ENCODE measurements at places on chromosomes 16 and 17. TPM values are rescaled to one million over a fixed set of nuclear protein-coding genes. Genes with fewer than 3 reads are reported as not detected.

DNA sequence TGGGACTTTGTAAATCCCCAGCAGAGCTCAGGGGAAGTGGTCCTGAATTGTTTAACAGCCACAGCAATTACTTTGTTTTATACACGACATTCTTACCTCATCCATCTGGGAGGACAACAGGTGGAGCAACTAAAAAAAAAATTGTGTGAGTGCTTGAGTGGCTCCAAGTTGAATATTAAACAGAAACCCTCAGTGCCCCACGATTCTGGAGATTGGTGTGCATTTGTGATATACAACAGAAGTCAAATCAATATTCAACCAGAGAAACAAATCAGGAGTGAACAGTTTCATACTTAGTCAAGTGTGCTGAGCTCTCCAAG is 204.8 kb downstream of the HAPSTR1 start:
- DNase-seq = no peak

MYH11 gene
- 33.3 TPM for total RNA-seq

GRCh38 chr16:27138257-27138656 is 65.1 kb upstream of the KDM8 start:
- no peak for DNase-seq

GRCh38 chr17:71830866-71831265 is 290.0 kb upstream of the SOX9 start:
- DNase-seq = no peak

DNA sequence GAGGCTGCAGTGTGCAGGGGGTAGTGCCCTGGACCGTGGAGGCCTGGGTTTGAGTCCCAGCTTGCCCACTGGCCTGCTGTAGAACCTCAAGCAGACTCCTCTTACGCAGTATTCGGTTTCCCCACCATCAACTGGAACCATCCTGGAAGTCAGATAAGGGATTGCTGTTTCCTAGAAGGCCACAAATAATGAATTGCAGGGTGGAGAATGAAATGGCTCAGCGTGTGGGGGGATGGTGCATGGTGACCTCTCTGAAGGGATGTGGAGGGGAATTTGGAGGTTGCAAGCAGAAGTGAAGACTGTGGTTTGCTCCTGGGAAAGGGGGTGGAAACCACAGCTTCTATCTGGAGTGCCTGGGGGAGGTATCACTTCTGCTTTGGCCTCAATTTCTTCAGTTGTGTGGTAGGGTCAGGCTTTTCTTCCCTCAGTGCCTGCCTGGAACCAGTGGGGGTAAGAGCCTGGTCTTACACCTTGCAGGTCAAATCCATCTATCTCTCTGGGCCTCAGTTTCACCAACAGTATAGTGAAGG is 1.7 kb downstream of the ADGRG5 start:
- DNase-seq = peak; percentile 26

DNA sequence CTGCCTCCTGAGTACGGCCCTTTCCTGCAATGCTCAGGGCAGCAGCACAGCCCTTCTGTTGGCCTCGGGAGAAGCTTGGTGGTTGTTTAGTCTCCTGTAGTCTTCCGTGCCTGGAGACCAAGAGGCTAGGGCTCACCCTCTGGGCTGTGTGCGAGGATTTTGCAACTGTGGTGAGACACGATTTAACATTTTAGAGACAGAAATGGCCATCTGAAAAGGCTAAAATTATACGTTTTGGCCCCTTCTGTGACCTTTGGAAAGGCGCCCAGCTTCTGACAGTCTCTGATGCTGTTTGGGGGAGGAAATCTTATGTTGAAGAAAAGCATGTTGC is 33.1 kb downstream of the FOXL1 start:
- DNase-seq = peak; percentile 28

TERB1 gene
- total RNA-seq = not detected

MYCBPAP gene
- total RNA-seq = 2.3 TPM

PRSS33 gene
- total RNA-seq = not detected

GRCh38 chr16:48165961-48166578 is 10.3 kb upstream of the ABCC12 start:
- DNase-seq = no peak

GRCh38 chr17:67018471-67019434 is 25.6 kb upstream of the CACNG1 start:
- DNase-seq = no peak

KRT23 gene
- total RNA-seq = not detected

IL34 gene
- 42.6 TPM for total RNA-seq

DNA sequence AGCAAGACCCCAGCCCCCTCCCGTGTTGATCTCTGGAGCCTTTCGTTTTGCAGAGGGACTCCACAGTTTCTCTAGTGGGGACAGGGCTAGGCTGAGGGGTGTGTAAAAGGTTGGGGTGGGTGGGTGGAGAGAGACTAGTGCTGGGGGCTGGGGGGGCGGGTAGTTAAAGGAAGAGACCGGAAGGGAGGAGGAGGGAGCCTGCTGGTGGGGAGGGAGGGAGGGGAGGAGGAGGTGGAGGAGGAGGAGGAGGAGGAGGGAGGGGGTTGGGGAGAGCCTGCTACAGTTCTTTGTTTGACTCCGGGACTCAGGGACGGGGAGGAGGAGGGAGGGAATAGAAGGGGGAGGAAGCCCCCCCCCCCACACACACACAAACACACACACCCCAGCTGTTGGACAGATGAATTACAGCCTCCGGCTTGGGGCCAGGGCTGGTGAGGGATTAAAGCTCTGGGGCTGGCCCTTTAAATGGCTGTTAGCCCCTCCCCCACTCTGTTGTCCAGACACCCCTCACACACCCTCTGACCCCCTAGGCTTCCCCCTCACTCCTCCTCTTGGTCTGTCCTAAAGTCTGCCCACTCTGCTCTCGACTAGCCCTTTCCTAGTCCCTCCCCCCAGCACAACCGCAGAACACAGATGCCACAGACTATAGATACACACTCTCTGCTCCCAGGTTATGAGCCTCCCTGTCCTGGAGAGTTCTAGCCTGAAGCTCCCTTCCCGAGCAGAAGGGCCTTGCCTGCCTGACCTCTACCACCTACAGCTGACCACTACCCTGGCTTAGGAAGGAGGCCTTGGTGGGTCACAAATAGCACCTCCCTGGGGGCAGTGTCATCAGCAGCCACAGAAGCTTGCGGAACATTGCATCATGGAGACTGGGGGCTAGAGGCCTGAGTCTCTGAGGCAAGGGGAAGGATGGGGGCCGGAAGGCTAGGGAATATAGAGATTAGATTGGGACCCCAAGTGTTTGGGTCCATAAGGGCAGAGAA is 4.4 kb downstream of the KDM6B start:
- DNase-seq = peak; percentile 41

- DNase-seq = no peak
These were observed 389.6 kb upstream of the DYNLRB2 start for GRCh38 chr16:80150978-80151721.
